ENCODE measurements at places on chromosomes 5 and 9.

DNA sequence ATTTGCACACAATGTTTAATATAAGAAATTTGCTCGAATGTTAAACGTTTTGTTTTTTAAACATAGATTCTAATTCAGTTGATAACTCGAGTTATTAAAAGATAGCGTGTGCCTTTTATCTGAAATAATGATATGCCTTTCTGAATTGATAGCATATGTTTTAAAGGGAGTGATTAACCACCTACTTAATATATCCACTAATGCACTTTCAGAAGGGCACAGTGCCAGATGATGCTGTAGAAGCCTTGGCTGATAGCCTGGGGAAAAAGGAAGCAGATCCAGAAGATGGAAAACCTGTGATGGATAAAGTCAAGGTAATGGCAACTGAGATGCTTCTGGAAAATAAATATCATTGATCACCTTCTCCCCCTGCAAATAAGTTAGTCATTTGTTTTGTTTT is 53.9 kb downstream of the ERAP1 start:
- peak; percentile 13 for DNase-seq

GRCh38 chr9:79387101-79387835 is 184.5 kb upstream of the TLE4 start:
- no peak for DNase-seq

DNA sequence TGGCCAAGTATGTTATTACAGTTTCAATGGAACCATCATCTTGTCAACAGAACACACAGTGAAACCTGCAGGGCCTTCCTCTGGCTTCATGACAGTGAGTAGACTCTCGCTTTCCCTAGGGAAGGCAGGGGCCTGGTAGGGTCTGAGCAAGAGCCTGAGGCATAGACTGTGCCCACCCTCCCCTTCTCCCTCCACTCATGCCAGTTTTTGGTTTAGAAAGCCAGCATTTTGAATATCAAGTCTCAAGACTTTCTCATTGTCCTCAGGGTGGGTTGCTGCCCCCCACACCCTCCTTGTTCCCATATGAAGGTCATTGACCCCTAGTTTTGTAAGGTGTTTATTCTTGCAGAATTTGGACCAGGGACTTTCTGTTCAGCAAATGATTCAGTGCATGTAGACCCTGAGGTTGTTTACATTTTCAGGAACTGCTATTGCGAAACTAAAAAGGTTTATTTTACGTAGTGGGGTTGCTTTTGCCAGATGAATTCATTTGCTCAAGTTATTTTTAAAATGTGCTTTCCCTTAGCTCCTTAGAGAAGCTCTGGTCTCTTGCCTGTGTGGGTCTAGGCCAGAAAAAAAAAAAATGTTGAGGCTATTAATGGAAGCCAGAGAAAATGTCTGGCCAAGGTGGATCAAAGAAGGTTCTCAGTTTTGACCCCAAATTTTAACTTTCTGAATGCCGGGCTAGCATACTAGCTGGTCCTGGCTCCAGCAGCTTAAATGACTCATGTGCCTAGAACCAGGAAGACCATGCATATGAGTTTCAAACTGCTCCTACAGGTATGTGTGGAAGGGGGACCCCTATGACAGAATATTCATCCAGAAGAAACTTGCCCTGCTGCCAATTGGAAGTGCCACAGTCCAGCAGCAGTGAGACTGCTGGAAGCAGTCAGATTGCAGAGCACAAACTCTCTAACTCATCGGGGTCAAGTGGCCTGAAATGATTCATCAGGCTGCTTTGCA is 10.1 kb upstream of the MOB3B start:
- no peak for DNase-seq

DNA sequence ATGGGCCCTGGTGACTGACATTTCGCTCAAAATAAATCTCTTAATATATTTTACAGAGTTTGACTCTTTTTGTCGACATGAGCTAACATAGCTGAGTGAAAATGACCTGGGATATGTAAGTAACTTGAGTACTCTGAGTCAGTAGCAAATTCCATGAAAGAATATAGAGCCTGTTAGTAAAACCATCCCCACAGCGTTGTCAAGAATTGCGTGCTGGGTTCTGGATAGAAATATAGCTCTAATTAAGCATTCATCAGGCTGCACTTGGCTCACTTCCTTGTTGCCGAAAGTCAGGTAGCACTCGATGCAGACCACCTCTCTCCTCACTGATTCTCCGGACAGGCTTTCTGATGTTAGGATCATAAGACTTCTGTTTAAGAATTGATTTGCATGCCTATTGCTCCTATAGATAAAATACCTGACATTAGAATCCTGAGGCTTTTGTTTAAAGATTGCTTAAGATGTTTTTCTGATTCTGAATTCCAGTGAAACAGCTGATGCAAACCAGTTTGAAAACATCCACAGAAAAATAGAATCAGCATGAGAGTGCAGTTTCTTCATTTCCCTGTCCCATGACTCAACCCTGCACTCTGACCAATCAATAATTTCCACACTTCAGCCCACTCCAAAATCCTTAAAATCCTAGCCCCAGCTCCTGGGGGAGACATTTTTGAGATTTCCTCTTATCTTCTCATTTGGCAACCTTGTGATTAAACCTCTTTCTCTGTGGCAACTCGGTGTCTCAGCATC is 310.6 kb downstream of the DIRAS2 start:
- no peak for DNase-seq

DNA sequence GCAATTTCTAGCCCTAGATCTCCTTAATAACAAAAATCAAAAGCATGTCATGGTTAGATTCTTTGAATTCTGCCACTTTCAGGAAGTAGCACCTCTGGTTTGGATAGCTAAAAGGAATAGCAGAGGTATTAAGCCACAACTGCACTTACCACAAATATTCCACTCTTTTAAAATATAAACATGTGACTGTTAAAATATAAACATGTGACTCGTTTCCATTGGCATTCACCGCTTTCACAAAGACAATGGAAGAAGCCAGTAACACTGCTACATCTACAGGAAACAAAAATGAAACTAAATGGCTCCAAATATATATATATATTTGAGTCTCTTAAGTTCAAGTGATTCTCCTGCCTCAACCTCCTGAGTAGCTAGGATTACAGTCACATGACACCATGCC is 222.9 kb downstream of the ARL15 start:
- no peak for DNase-seq

DNA sequence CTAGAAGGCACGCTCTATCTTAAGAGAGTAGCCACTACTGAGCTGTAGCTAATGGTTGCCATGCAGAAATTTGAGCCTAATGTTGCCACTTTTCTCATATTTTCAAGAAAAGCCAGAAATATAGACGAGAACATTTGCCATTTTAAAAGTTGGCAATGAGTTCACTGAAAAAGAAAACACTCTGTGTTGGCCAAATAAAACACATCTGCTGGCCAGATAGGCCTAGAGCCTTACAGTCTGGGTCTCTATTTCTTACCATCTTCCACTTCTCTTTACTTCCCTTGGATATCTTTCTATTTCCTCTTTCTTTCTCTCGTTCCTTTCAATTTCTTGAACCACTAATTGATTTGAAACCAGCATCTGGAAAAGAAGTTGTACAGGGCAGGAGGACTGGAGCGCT is 36.6 kb upstream of the VCAN start:
- DNase-seq: no peak

DNA sequence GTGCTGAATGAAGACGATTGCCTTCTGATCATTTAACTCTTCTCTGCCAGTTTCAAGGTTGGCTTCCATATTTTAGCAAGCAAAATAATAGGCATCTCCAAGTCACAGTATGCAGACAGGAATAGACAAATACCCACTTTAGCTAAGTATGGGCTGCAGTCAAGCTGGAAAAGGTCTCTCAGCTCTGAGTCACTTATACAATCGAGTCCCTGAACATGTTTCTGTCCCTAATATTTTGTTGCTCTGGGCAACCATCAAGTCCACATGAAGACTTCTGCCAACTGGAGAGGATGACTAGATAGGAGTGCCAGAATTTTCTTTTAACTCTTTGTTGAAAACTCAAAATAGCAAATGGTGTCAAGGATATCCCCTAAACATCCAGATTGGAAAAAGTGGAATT is 575.3 kb downstream of the RAB3C start:
- DNase-seq: no peak

DNA sequence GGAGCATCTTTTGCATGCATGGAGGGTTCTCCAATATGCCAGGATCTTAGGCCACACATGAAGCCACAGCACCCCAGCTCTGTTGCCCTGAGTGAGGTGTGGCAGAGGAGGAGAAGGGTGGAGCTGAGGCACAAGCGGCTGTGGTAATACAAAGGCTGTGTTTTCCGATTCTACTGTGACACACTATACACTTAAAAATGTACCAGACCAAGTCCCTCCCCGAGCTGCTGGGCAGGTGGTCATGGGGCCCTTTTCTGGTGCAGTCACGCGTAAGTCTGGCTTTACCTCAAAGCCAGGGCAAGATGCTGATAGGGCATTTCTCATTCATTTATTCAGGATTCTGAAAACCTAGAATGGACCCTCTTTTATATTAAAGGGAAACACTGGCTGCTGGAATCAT is 3.7 kb downstream of the ADGRV1 start:
- DNase-seq: no peak

DNA sequence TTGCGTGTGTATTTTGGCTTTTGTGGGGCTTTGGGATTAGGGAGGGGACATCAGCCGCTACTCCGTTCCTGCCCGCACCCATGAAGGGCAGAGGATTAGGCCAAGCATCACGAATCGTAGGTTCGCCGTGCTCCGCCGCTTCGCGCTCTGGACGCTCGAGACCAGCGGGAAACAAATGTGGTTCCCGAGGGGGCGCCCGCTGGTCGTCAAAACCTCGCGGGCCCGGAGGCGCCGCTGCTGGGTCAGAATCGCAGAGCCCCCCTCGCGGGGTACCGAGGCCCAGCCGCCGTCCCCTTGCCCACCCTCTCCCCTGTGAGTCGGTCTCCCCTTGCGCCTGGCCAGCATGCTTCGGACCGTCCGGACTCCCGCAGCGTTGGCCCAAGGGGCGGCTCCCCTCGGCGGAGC is 2.3 kb upstream of the PAX5 start:
- no peak for DNase-seq

- no peak for DNase-seq
Observed at GRCh38 chr5:1174122-1174936, 27.1 kb upstream of the SLC6A19 start.

DNA sequence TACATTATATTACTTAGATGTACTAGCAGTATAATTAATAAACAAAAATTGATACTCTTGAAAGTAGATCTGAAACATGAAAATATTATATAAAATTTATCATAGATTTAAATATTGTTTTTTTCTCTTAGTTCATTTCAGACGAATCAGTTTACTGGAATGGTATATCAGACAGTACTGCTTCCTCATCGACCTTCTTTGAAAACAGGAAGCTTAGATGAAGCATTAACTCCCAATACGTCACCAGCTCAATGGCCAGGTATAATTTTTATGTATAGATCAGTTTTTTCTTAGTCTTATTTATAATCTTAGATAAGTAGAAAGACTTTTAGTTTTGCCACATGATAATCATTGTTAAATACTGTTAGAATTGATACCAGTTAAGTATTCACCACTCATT is 106.3 kb downstream of the DMXL1 start:
- DNase-seq: no peak

- no peak for DNase-seq
Observed at GRCh38 chr9:133078486-133078885, 16.7 kb downstream of the CEL start.

- DNase-seq: no peak
Observed at GRCh38 chr5:167381457-167381856, 910.0 kb upstream of the WWC1 start.

DNA sequence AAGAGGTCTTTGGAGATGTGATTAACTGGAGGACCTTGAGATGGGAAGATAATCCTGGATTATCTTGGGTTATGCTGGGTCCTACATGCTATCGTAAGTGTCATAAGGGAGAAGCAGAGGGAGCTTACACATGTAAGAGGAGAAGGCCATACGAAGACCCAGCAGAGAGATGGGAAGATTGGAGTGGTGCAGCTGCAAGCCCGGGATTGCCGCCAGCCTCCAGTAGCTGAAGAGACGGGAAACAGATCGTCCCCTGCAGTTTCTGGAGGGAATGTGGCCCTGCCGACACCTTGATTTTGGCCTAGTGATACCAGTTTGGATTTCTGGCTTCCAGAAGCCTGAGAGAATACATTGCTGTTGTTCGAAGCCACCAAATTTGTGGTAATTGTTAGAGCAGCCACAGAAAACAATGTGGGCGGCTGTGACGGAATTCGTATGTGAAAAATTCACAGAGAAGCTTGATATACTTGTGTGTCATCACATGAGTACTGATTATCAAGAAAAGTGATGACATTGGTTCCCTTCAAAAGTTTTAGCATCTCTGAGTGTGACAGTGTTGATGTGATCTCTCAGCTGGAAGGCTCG is 86.9 kb downstream of the CYFIP2 start:
- no peak for DNase-seq

GRCh38 chr5:114437936-114438335 is 76.1 kb downstream of the KCNN2 start:
- no peak for DNase-seq

DNA sequence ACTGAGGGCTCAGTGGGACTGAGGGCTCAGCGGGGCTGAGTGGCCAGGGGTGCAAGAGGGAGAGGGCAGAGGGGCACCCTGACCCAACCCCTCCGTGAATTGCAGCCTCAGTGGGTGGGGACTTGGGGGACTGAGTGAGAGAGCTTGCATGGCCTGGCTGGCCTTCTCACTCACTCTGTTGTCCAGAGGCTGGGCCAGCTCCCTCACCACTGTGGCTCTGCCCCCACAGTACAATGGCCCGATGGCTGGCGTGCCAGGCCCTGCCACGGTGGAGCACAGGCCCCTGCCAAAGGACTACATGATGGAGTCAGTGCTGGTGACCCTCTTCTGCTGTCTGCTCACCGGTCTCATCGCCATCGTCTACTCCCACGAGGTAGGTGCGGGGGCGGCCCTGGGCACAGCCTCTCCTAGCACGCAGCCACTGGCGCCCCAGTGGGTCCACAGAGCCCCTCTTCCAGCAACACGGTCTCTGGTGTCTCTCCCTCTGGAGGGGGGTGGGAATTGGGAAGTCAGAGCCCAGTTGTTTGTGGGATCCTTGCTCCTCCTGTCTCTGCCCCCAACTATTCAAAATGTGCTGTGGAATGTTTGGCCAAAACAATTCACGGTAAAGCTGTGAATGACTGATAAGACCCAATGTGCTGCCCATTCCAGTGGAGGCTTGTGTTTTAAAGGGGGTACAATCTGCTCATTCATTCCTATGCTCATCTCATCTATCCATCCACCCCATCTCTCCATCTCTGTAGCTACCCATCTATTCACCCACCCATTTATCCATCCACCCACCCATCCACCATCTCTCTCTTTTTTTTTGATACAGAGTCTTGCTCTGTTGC is 10.7 kb downstream of the PRRT1B start:
- DNase-seq: no peak

DNA sequence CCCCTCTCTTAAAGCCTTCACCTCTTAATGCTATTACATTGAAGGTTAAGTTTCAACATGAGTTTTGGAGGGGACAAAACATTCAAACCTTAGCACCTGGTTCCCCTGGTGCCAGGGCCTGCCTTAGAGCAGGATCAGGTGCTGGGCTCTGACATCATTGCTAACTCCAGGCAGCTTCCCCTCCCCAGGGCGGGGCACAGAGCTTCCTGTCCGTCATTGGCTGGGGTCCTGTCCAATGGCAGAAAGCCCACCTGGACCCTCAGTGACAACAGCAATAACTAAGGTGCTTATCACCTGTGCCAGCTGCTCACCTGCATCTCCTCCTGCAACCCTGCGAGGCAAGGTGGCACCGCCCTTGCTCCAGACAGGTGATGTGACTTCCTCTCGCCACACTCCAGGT is 177.4 kb downstream of the NSG2 start:
- no peak for DNase-seq

GRCh38 chr5:147791181-147791580 is 8.7 kb upstream of the JAKMIP2 start:
- no peak for DNase-seq

- no peak for DNase-seq
Observed at GRCh38 chr5:94661086-94661485, 42.6 kb downstream of the SLF1 start.

GRCh38 chr9:131180454-131180853 is 55.1 kb downstream of the NUP214 start:
- DNase-seq: no peak
